Stimulated activated naive CD8-positive, alpha-beta T cell treated with anti-CD3 and anti-CD28 coated beads, Interleukin-15, amount 100 ng/mL, for 72 hours (primary cell): ENCODE measurements at places on chromosomes 1 and 21.
A peak's percentile ranks its signal among the peaks of the same experiment; 100 is the strongest.

DNA sequence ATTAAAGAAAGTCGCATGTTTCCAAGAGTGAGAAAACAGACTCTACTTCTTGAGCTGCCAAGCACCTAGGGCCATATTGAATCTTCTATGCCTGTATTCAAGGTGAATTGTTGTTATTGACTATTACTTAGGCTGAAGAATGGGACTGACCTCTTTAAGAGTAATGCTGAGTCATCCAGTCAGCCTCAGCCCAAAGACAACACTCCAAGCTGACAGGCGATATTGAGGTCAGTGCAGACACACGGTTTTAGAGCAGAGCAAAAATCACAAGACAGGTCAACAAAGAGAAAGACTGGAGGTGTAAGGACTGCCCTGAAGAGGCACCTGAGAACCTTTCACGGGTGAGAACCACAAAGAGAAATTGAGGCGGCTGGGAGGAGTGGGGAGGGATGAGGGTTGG, 146.9 kb downstream of the MIS18A start:
- DNase-seq = no peak

DNA sequence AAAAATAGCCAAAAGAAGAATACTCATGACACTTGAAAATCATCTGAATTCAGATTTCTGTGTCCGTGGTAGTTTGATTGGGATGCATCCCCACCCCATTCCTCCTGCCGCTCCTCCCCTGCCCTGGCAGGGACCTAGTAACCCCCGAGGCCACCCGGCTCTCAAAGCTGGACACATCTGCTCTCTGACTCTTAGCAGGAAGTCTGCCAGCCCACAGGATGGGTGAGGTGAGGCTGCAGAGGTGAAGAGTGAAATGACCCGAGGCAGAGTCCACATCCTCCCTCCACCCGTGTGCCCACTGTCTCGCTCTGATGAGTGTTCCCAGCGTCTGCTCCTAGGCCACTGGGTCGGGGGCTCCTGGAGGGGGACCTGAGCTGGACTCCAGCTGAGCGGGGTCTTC, 308.5 kb upstream of the VAMP3 start:
- DNase-seq = no peak

DNA sequence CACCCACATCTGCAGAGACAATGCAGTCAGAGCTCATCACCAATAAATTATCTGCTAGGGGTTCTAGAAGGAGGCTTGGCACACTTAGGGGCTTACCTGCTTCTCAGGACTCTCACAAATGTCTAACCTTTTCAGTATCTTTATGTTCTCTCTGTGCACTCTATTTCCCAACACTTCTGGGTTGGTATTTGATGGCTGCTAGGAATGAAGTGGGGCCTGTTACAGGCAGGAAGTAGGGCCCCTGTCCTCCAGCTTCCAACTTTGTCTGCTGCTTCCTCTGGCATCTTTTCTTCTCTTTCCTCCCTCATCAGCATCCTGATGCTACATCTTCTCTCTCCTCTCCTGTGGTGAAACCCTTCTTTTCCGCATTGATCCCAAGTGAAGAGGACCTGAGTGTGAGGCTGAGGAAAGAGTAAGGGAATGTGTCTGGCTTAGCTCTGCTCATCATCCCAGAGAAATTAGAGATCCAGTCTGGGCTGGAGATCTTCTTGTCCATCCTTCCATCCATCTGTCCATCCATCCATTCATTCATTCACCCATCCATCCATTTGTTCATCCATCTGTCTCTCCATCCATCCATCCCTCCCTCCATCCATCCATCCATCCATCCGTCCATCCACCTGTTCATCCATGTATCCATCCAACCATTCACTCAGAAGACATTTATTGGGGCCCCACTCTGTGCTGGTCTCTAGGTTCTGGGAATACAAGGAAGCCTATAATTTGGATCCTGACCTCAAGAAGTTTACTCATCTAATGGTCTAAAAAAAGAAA, 2.9 kb upstream of the CSRP1 start:
- no peak for DNase-seq

DNA sequence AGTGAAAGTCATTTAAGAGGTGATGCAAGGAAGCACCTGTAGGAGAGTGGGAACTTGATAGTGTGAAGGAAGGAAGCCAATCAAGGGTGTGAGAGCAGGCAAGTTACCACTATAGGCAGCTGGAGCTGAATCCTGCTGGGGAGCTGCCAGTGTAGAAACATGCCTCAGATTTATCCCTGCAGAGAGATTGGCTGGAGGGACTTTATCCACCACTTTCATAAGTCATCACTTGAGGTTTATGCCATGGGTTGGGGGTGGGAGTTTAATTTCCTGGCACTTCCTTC, 443.6 kb downstream of the PLPP3 start:
- DNase-seq = no peak

GRCh38 chr21:15000081-15000480, 64.7 kb downstream of the NRIP1 start:
- no peak for DNase-seq

DNA sequence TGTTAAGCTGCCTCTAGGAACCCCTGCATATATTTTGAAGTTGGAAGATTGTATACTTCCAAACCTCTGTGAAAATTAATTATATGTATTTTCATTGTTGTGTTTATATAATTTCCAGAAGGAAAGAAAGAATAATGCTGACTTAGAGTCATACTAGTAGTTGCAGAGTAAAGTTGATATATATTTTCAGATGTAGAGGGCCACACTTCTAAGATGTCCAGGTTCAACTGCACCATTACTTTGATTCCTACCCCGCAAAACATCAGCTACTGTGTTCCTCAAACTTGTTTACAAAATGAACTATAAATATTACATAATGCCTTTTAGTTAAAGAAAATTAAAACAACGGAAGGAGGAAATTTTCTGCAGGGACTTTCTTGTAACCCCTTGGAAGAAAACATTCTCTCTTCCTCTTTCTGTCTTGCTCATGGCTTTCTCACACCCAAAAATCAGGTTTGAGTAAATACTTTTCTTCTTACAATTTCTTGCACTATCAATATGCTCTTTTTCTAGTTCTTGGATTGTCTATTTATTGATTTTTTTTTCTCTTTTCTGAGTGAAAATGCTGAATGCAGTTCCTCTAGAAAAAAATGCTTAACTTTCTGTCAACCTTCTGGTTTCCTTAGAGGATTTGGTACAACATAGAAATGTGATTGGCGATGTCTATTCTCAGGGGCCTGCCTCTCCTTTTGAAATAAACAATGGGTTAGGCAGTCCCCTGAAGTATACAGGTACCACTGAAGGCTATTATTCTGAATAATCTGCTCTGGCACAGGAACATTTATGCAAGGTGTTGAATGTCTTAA, 867.8 kb downstream of the TTLL7 start:
- DNase-seq = no peak

DNA sequence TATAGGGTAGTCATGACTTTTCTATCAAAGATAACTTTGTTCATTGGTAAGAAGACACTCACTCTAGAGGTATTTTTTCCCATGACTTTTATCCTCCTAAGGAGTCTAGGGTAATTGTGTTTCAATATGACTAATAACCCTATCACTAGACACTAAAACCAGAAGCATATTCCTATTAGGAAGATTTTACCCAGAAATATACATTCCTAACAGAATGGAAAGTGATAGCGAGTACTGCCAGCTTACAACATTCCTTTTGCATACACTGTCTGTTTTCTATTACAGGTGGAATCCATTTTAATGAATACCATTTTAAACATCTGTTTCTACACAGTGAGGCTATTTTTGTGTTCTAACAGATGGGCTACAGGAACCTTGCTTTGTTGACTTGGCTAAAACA, 31.4 kb upstream of the C1orf185 start:
- DNase-seq = no peak

DNA sequence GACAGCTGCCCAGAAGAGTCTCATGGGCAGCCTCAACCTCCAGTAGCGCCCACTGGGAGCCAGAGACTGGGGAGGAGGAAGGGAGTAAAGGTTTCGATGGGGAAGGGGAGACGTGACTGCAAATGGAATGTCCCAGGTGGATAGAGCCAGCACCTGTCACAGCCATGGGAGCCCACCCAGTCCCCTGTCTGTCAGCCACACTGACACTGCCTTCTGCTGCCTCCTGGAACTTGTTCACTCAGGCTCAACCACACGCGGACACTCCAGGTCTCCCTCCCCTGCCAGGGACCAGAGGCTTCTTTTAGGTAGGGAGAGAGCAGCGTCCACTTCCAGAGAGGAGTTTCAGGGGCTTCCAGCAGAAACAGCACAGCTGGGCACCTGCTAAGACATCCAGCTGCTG, 346.3 kb downstream of the NPHP4 start:
- no peak for DNase-seq

DNA sequence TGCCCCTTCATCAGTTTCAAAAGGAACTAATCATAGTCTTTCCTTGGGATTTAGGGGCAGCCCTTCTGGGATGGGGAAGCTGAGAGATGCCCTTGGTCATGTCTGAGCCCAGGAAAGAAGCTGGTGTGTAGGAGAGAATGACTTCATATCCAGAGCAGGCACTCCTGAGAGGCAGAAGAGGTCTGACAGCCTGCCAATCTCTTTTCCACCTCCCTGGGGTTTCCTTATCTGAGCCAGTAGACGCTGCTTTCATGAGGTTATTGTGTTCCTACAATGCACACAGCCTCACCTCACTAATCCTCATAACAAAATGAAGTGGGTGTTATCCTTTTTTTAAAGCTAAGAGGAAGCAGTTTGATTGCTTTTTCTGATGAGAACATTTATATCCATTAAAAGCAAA, 14.1 kb downstream of the ROR1 start:
- no peak for DNase-seq

DNA sequence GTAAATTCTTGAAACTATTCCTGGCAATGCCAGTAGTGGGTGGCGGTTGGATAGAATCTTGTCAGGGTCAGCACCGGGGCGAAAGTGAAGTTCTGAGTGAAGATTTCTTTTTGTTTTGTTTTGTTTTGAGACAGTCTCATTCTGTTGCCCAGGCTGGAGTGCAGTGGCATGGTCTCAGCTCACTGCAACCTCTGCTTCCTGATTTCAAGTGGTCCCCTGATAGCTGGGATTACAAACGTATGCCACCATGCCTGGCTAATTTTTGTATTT, 33.3 kb downstream of the PCNT start:
- DNase-seq = no peak

GRCh38 chr1:60461925-60462595, 388.5 kb upstream of the C1orf87 start:
- DNase-seq = no peak

DNA sequence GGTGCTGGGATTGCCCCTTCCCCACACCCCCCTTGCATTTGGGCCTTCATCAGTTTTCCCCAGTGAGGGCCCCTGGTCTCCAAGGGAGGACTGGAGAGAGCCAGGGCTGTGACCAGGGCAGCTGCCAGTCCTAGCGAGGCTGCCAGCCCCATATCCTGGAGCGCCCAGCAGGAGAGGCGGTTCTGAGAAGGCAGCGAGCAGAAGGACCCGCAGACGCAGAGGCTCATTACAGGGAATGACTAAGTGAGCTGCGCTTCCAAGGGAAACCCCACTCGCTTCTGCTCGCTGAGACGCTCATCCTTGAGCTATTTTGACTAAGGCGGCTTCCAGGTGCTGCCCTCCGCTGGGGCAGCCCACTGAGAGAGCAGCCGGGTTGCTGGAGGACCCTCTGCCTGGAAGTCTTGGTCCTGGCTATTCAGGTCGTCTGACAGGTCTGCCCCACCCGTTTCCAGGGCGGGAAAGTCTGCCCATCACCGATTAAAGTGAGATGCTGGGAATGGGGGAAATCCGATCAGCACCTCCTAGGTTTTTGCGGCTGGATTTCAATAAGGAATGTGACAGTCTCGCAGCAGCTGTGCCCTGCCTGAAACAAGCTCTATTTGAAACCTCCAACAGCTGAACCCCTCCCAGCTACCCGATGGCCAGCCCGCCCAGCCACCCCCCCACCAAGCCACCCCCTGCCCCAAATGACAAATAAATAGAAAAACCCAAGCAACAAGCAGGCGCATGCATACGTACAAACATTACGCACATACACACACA, 2.8 kb downstream of the KCNN3 start:
- DNase-seq = no peak

DNA sequence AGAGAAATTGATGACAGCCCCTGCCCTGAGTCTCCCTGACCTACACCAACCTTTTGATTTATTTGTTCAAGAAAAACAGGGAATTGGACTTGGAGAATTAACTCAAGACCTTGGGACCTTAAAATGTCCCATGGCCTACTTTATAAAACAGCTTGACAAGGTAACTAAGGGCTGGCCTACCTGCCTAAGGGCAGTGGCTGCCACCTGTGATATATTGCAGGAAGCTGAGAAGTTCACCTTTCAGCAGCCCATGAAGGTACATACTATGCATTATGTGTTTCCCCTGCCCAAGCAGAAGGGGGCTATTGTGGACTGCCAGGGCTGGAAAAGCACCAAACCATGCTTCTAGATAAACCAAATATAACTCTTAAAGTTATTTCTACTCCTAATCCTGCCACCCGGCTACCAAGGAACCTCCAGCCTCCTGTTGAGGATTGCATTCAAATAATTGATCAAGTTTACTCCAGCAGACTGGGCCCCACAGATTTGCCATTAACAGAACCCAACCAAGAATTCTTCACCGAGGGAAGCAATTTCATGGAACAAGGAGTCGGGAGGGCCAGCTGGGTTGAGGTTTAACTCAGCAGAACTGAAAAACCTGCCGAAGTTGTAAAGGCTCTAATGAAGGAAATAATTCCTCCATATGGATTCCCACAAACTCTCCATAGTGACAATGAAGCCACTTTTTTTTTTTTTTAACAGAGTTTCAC, 28.2 kb downstream of the LACTBL1 start:
- no peak for DNase-seq

GRCh38 chr1:155226910-155227260, 18.4 kb downstream of the MTX1 start:
- DNase-seq = peak; percentile 78

- no peak for DNase-seq
Measured at GRCh38 chr1:234975941-234976860, 152.4 kb downstream of the TOMM20 start.

GRCh38 chr1:233060461-233060994, 110.1 kb downstream of the NTPCR start:
- DNase-seq = no peak

DNA sequence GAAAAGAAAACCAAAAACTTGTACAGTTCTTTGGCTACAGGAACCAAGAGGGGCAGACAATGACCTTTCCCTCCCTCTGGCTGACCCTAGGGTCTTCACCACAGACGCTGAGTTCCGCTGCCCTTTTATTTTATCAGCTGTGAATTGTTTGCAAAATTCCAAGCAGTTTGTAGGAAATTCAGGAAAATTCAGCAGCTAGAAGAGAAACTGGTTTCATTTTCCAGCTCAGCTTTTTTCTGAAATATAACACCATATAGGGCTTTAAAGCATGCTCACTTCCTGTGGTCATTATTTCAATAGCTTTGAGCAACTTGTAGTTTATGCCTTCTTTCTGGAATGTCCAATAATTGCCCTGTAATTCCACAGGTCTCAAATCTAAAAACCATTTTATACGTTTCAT, 5.5 kb upstream of the PIK3R3 start:
- DNase-seq = no peak

DNA sequence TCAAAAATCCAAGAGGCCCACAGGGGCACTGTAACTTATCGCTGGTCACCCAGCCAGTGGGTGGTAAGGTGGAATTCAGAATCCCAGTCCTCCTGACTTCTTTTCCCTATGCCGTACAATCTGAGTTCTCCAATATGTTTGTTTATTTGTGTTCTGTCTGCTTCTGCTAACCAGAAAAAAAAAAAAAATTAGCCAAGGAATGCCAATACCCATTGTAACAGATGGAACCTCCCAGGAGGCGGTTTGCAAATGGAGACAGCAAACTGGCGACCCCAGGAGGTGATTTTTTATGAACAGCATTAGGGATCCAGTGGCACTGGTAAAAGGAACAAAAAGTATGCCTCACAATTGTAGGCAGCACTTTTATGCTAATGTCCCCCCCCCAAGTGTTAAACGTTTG, 189.0 kb upstream of the FGGY start:
- no peak for DNase-seq

GRCh38 chr1:71222668-71223067, 141.8 kb upstream of the ZRANB2 start:
- no peak for DNase-seq

GRCh38 chr1:55938376-55938850, 641.0 kb downstream of the PLPP3 start:
- no peak for DNase-seq
